MV-4-11 (cell line): ENCODE measurements at places on chromosomes 7 and 10.

- DNase-seq: no peak
Observed at GRCh38 chr10:51768886-51769465, 69.6 kb upstream of the CSTF2T start.

GRCh38 chr7:14754631-14755030 is 147.9 kb downstream of the DGKB start:
- no peak for DNase-seq

DNA sequence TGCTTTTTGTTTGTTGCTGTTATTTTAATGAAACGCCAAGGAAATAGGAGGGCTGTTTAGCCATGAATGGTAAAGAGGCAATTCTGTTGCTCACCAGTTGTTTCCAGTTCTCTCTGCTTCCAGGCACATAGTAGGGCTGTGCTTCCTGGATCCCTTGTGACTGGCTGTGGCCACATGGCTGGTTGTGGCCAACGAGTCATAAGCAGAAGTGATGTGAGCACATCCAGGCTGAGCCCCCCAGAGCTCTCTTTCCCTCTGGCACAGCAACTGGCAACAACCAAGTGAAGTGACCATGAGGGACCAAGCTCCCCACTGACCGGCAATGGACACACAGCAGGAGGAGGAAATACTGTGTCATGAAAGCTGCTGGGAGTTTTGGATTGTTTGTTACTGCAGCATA is 10.3 kb downstream of the GRID1 start:
- peak; percentile 72 for DNase-seq

DNA sequence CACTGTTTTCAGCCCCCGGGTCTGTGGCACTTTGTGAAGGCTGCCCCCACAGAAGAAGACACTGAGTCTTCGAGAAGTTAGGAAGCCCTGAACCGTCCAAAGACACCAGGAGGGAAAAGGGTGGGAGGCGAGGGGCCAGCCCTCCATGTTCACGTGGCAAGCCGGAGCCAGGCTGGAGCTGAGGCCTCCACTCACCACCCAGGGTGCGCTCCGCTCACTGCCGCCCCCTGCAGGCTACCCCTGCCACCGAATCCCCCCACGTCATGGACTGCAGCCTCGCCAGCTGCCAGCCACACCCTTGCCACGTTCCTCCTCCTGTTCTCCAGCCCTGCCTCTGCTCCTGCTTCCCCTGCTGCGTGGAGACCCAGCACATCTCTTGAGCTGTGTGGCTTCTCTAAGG is 59.0 kb upstream of the EN2 start:
- DNase-seq: no peak

- peak; percentile 78 for DNase-seq
Observed at GRCh38 chr10:11625019-11625735, 13.7 kb upstream of the USP6NL start.

GRCh38 chr7:145848691-145849090 is 267.9 kb upstream of the CNTNAP2 start:
- no peak for DNase-seq

DNA sequence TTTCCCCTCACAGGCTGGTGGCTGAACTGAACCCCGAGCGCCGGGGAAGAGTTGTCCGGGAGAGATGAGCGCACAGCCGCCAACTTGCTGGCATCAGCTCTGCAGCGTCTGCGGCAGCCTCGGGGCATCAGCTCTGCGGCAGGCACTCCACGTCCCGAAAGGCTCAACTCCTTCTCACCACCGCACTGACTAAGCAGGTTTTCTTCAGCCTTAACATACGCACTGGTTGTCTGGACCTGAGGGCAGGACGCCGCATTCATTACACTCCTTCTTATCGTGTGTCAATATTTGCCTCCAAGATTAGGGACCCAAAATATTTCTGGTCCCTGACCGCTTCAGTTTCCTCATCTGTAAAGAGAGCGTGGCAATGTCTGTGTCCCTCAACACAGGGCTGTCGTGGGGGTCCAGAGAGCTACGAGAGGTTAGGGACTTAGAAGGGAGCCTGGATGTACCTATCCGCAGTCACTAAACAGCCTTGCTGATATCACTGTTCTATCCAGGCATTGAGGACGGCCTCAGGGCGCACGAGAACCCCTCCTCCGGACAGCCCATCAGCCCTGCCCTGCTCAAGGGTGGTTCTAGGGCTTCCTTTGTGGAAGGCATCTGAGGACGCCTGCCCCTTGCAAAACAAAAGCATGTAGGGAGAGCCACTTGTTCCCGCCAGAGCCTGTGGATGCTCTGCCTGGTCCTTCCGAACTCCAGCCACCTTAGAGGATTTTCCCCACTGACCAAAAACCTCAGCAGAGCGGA is 42.8 kb upstream of the FIGNL1 start:
- DNase-seq: no peak

GRCh38 chr7:117281562-117281961 is 41.3 kb downstream of the WNT2 start:
- no peak for DNase-seq

GRCh38 chr10:35415505-35415904 is 79.2 kb downstream of the CCNY start:
- no peak for DNase-seq

- DNase-seq: no peak
Observed at GRCh38 chr10:642186-642890, 47.1 kb downstream of the DIP2C start.

DNA sequence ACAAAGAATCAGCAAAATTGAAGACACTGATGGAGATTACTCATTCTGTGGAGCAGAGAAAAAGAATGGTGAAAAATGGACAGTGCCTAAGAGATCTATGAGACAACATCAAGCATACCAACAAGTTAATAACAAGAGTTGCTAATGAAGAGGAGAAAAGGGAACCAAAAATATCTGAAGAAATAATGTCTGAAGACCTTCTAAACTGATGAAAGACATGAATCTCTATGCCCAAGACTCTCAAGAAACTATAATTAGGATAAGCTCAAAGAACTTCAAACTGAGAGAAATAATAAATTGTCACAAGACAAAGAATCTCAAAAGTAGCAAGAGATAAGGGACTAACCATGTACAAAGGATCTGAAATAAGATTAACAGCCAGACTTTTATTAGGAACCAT is 93.4 kb downstream of the ZNF33B start:
- DNase-seq: no peak

GRCh38 chr10:124670849-124671248 is 73.3 kb downstream of the FAM53B start:
- DNase-seq: peak; percentile 57

DNA sequence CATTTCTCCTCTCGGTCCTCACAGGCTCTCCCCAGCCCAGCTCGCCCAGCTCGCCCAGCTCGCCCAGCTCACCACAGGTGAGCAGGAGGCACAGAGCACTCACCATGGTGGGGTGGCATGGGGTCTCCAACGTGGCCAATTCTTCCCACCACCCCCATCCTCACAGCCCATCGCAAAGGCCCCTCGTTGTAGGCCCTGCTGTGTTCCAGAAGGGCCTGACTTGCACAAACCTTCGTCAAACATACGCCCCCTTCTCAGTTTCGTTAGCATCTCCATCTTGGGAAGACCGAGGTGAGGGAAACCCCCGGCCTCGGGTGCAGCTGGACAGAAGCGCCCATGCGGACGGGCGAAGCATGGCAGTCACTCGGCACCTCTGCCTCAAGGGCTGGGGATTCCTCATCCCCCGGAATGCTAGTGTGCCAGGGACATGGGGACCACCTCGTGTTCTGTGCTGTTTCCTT is 304.6 kb downstream of the TNS3 start:
- DNase-seq: no peak

DNA sequence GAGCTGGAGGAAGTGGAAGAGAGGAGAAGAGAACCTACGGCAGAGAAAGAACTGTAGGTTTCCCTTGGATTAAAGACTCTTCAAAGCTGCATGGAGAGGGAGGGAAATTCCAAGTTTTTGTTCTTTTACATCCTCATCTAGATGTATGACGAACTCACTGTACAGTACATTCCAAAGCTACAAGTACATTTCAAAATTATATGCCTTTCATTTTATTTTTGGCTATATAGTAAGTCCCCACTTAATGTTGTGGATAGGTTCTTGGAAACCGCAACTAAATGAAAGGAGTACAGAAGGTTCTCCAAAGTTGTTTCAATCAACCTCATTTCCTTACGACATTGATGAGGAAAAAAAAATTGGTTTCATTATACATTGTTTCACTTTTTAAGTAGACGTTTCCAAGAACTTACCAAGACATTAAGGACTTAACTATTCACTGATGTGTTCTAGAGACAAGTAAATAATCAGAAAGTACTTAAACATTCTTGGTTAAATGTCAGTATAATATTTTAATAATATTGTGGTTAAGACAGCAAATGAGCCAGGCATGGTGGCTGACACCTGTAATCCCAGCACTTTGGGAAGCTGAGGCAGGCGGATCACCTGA is 16.1 kb upstream of the JMJD1C start:
- peak; percentile 56 for DNase-seq

GRCh38 chr7:36277249-36277542 is 112.5 kb upstream of the ANLN start:
- DNase-seq: no peak

DNA sequence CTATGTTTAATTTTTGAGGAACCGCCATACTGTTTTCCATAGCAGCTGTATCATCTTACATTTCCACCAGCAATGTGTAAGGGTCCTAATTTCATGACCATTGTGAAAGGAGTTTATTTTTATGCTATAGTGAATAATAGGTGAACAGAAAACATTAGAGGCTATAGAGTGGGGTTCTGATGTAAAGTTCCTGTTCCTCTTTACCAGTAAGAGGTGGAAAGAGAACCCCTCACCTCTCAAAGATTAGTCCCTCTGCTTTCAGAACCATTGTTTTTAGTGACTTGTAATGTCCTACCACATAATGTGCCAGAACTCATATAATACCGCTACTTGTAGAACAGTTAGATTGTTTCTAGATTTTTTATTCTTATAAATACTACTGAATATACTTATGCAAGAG is 34.2 kb downstream of the SUFU start:
- DNase-seq: no peak

DNA sequence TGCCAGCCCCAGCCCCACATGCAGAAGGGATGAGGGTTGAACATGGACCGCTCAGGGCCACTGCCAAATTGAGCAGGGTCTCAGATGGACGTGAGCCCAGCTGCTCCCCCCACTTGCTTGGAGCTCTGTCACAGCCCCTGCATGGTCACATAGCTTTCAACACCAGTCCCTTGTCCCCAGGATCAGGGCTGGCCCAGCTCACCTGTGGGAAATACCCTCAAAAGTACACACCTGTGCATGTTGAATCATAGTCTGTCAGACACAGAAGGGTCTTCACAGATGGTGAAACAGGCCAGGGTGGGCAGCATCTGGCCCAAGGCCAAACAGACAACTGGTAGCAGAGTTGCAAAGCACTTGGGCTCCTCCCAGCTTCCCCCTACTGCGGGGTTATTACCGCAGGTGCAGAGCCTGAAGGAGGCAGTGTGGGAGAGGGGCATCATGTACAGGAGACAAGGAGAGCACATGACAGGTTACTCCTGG is 77.6 kb upstream of the UNC5B start:
- DNase-seq: no peak

DNA sequence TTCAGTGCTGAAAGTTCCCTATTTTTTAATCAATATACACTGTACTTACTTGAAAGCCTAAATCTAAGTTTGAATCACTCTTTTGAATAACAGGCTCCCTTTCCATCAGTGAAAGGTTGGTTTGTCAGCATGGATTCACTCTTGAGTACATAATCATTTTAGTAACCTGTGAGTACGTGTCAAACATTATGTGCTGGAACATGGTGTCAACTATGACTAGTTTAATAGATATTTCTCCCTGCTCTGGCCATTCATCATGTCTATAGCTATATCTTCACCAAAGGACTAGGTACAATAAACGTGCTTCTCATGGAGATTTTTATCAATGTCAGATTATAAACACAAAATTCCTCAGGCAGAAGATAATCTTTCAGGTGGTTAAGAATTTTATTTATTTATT is 61.7 kb upstream of the MDFIC start:
- DNase-seq: no peak

- DNase-seq: peak; percentile 91
Observed at GRCh38 chr10:7046615-7047014, 364.2 kb downstream of the SFMBT2 start.

DNA sequence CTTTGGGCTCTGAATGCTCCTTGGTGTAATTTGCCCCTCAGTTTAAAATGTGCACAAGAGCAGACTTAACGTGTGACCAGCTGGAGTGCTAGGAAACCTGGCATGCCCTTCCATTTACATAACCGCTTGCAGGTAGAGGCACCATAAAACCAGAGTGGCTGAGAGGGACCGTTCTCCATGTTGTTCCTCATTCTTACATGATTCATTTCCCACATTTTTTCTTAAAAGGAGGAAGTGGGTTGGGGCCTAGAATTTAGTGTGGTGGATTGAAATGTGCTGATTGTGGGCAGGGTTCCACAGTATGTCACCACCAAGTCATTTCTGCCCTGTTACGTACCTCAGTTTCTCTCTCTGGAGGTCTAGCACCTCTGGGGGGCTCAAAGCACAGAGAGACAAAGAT is 375.8 kb upstream of the VSTM2A start:
- DNase-seq: peak; percentile 65

- peak; percentile 30 for DNase-seq
Observed at GRCh38 chr10:79496896-79497295, 15.4 kb upstream of the EIF5AL1 start.
